ENCODE measurements at places on chromosomes 2 and 18. TPM values are rescaled to one million over a fixed set of nuclear protein-coding genes. Genes with fewer than 3 reads are reported as not detected.

The KCNG2 gene
- 0.13 TPM for polyA plus RNA-seq

The DYNAP gene
- 0.13 TPM for polyA plus RNA-seq

The MLPH gene
- 14.7 TPM for polyA plus RNA-seq

The B4GALT6 gene
- polyA plus RNA-seq, result 14.8 TPM

The SP110 gene
- polyA plus RNA-seq, result 4.6 TPM

The ICOS gene
- not detected for polyA plus RNA-seq

The CD8B gene
- polyA plus RNA-seq, result 0.63 TPM

The SPATA3 gene
- polyA plus RNA-seq, result not detected

The ONECUT2 gene
- 0.82 TPM for polyA plus RNA-seq

Measured in GM23338 (cell line).